ENCODE measurements at places on chromosomes 7 and 10.

- DNase-seq = no peak
These were observed 28.4 kb downstream of the HERC4 start for GRCh38 chr10:68046642-68047041.

DNA sequence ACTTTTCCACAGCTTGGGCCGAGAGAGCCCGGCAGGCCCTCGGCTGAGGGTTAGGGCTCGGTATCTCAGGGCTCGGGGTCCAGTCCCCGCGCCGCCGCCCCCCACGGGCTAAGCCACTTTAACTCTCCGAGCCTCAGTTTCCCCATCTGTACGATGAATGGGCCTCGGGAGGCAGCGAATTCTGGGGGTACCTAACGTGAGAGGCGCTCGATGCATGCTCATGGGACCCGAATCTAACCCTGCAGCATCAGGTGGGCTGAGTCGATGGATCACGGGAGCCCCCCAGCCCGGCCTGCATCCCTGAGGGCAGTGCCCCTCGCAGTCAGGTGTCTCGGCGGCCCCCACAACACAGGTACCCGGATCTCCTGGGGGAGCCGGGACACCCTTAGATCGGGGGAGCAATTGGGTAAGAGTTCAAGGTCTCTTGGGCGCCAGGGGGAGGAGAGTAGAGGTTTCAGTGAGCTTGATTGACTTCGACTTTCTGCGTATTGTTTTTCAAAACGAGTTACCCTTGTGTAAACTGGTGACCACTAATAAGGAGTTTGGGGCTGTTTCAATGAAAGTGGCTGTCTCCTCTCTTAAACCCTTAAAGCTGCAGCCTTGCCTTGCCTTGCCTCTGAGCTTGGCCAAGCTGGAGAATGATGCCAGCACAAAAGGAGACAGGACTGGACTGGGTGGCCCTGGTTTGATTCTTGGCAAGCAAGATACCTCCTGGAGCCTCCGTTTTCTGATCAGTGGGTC lies 631 bp downstream of the POR start:
- peak; percentile 15 for DNase-seq

DNA sequence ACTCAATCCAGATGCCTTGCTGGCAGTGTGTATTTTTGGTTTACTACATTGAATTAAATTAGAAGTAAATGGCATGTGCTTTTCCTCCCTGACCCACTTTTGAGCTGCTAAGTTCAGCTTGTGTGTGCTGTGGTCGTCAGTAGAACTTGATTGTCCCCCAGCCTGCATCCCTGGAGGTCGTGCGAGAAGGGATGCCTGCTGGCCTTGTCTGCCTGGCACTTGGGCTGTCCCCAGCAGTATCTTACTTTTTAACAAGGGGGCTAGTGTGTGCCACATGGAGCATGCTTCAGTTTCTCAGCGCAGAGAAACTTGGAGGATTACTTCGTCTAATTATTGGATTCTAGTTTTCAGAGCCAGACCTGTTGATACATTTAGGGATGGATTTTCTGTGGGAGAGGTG lies 80.2 kb downstream of the ADCY1 start:
- DNase-seq = no peak

DNA sequence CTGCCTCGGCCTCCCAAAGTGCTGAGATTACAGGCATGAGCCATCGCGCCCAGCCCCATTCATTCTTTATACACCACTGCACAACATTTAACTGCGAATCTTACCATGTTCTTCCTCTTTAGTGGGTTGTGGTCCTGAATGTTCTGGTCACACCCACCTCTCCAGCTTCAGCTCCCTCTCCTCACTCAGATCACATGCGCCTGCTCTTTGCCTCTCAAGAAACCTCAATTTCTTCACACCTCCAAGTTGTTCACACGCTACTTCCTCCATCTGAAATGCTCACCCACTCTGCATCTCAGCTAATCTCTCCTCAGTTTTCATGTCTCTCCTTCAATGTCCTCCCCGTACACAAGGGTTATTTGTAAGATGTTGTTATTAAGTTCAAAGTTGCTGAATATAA lies 2.4 kb upstream of the PRR15 start:
- DNase-seq = no peak

DNA sequence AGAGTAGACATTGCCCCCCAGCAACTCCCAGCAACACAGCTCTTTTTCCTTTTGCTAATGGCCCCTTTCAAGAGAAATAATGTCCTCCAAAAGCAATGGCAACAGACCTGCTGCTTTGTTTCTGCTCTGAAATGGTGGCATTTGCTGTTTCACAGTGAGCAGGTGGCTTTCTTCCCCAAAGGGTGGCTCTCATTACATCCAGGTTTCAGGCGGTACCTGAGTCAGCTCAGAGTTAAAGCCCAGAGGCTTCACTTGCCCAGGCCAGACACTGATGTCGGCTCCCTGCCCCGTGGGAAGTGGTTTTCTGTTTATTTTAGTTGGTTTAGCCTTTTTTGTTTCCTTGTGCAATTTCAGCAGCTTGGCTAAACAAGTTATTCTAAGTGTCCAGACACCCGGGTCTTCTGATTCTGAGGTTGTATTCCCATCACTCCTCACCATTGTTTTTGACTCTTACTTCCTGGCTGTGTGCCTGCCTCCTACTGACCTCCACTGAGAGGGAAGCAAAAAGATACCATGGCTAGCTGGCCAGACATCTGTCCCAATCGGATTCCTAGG lies 7.8 kb upstream of the ATOH7 start:
- no peak for DNase-seq

DNA sequence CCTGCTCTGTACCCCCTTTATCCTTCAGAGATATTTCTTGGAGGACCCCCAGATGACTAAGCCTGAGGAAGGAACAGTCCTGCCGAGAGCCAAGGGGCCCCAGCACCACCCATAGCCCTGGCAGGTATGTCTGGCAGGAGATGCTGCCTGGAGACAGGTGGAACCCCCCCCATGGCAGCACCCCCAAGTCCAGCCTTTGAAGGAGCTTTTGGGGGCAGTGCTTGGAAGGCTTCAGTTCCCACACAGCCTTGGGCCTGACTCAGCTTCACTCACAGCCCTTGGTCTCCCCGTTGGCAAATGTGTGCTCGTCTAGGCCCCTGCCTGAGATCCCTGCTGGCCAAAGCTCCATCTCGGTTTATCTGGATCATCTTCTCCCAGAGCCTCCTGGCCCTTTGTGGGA lies 23.0 kb upstream of the PCBD1 start:
- DNase-seq = no peak

GRCh38 chr7:137715121-137715520 lies 131.7 kb downstream of the DGKI start:
- DNase-seq = no peak

Measured in prostate gland (tissue), 2 donors.